ENCODE measurements at places on chromosomes 5 and 9.

DNA sequence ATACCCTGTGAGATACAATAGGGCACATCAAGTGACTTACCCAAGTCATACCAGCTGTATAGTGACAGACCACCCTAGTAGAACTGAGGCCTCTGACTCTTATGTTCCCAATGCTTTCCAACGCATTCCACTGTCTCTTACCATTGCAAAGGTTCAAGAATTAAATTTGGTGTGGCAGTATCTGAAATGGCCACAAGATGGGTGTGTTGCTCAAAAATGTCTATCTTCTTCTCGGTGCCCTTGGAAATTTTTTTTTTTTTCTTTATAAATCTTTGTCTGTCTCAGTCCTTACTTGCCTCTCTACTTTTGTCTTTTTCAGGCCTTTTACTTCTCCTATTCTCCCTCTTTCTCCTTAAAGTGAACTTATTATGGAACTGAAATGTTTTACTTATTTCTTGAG lies 48.4 kb downstream of the GPR21 start:
- DNase-seq: no peak

GRCh38 chr5:68544091-68544647 lies 328.6 kb downstream of the PIK3R1 start:
- no peak for DNase-seq

DNA sequence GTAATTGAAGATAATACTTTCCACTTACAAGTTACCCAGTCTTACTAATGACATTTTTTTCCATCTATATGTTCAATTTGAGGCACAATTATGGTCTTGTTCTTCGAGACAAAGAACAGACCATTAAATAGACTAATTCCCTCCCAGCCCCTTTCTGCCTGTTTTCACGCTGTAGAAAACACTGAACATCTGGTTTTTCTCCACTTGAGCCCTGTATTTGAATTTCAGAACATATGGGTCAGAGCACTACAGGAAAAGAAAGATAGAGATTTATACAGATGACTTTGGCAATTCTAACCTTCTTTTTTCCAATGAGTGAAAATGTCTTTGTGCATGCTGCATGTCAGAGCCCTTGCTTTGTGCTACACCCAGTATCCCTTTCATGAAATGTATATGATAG lies 506.9 kb downstream of the LRRC70 start:
- no peak for DNase-seq

DNA sequence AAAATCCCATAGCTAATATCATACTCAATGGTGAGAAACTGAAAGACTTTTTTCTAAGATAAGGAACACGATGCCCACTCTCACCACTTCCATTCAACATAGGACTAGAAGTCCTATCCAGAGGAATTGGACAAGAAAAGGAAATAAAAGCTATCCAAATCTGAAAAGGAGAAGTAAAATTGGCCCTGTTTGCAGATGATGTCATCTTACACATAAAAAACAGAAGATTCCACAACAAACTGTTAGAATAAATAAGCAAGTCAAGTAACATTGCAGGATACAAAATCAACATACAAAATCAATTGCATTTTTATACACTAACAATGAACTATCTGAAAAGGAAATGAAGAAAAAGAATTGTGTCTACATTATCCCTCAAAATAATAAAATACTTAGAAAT lies 308.0 kb downstream of the MCTP1 start:
- DNase-seq: no peak

GRCh38 chr5:1817261-1818043 lies 16.2 kb downstream of the NDUFS6 start:
- DNase-seq: no peak

- DNase-seq: no peak
These were observed 2.2 kb downstream of the ADAMTS6 start for GRCh38 chr5:65479527-65479926.

GRCh38 chr5:168086746-168087145 lies 204.7 kb upstream of the WWC1 start:
- no peak for DNase-seq

DNA sequence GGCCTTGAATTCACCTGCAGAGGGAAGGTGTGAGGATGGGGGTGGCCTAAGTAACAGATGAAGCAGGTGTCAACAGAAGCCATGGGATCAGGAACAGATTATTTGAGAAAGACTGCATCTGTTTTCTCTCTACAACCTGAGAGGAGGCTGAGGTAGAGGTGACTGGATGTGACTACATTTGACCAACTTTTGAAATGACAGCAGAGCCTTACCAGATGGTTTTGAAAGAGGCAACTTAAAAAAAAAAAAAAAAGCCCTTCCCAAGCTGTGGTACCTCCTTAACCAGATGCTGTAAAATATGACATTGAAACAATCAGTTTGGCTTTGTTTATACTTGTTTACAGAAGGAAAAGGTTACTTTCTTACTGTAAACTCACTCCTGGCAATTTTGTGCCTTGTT lies 108.6 kb downstream of the TRIO start:
- DNase-seq: no peak

DNA sequence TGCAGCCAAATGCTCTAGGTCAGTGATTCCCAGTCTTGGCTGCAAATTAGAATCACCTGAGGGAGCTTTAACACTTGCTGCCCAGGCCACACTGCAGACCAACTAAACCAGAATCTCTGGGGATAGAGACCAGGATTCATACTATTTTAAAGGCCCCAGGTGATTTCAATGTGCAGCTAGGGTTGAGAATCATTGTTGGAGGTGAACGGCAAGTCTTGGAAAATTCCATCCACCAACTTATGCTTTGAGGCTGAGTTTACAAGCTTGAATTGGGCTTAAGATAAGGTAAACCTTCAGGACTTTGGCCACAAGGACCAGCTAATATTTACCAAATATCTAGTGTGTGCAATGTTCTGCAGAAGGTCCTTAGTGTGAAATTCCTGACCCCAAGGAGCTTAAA lies 27.5 kb downstream of the SLIT3 start:
- DNase-seq: no peak

- DNase-seq: no peak
These were observed 26.5 kb downstream of the CEL start for GRCh38 chr9:133088146-133088750.

- no peak for DNase-seq
These were observed 81.8 kb downstream of the NFIB start for GRCh38 chr9:14232111-14232510.

DNA sequence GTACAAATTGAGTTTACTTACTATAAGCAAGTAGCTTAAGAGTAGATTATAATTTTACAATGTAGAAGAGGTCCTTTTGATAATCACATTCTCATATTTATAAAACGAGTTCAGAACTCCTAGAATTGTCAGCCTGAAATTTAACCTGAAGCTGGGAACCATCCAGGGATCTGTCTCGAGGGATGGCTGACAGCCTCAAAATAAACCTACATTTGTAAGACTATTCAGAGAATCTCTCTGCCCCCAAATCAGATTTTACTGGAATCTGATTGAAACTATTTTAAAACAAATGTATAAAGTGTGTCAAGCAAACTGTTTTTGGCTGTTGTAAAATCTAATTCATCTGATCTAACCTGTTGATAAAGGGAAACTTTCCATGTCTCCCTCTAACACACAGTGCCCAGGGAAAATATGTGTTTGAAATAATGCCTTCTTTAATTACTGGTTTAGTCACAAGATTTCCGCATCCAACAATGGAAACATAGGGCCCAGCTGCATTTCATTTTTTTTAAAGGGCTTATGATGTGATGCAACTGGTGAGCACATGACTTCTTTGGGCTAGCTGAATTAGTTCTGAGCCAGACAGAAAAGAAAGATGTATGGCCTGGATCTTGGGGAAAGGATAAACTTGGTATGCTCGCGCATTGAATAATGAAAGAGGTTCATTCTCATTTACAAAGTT lies 30.3 kb downstream of the SLC25A46 start:
- DNase-seq: no peak

- no peak for DNase-seq
These were observed 3.4 kb downstream of the SMIM3 start for GRCh38 chr5:150781706-150782614.

DNA sequence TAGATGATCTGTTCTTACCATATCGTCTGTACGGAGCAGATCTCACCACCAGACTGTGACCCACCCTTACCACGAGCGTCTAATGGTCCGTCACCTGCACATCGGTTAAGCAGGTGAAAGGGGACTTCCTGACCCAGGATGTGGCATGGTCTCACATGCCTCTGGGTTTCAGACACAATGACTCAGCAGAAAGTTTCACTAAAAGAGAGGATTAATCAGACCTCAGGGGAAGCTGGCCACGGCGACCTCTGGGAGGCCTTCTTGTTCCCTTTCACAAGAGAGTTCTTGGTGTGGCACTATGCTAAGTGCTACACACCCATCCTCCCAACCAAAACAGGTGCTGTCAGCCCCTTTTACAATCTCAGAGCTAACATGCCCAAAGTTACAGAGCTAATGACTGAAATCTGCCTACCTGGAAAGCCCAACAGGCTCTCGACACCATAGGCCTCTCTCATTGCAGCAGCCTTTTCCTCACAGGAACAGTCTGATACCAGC lies 41.6 kb downstream of the ADAMTS12 start:
- no peak for DNase-seq

DNA sequence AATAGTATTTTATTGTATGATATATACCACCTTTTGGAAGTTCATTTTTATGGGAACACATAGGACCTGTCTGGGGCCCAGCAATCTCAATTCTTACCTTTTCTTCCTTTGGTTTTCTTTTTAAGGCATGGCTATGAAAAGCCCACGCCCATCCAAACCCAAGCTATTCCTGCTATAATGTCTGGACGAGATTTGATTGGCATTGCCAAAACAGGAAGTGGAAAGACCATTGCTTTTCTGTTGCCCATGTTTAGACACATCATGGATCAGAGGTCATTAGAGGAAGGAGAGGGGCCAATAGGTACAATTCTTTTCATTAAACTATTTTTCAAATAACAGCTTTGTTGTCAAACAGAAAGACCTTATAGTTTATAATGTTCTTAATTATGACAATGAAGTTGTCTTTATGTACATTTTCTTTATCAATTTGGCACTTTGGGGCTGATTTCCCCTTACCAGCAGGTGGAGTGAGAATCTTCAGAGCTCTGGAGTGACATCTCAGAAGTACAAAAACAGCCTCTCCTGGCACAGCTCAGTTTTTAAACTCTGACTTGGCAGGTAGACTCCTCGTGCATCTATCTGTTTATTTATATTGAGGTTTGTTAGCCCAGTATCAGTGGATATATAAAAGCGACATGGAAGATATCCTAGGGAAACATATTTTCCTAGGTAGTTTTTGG lies 25.8 kb downstream of the DDX46 start:
- no peak for DNase-seq

DNA sequence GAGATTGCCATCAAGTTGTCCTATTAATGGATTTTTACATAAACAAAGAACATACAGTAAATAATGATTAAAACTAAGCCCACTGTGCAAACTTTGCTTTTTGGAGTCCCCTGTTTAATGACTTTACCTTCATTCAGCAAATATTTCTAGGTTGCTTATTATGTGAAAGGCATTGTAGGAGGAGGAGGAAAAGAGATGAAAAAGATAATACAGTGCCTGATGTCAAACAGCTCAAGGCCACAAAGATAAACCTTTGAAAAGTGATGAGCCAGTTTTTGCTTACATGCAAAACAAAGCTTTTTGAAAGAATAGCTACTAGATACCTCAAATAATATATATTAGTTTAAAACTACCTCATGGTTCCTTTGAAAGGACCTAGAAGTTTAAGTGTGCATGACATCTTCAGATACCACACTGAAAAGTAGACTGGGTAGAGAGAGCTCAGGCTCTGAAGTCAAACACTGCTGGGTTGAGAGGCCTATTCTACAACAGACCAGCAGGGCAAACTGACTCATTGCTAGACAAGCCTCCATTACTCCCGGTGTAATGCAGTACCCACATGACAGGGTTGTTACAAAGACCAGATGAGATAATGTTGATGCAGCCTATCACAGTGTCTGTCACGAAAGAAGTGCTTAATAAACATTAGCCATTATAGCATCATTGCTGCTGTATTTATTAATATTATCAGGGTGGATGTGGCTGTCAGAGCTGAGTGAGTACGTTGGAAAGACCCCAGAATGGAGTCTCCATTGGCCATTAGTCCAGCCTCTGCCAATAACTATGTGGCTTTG lies 11.8 kb downstream of the DEPDC1B start:
- DNase-seq: no peak

DNA sequence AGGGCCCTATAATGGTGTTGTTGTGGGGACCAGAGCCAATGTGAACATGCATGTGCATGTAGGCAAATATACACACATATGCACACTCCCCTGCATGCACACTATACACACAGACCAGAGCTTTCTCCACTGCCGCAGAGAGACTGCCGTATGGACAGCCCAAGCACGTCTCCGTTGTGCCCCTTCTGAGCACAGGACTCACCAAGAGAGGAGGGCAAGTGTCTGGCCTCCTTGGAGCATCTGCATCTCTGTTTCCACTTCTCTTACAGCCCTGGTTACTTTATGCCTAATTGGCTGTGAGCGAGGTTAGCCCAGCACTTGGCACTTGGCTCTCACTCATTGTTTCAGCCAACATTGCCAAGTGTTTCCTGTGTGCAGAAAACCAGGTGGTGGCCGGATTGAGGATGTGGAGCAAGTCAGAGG lies 30.4 kb downstream of the CSF2 start:
- no peak for DNase-seq

DNA sequence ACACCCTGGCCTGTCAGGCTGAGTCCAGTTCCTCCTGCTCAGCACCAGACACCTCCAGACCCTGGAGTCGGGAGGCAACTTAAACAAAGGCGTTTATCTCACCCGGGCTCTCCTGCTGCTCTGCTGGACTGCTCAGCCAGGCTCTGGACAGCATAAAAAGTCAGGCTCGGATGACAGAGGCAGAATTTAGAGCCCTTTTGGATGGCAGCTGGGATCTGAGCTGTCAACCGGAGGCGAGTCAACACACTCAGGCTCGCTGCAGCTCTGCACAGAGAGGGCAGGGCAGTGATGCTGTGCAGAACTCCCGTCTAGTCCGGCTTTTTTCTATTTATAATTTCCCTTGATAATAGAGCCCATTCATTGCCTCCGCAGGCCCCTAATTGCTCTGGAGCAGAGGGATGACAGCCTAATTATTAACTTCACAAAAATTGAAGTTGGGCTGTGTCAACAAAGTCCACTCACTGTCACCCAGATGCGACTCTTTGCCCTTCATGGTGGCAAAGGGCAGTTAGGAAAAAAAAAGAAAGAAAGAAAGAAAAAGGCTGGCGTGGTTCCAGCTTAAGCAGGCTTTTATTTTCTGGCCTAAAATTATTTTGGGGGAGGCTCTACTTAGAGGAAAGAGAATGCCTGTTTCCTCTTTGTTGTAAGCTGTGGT lies 37.6 kb downstream of the STC2 start:
- DNase-seq: no peak

GRCh38 chr9:108783731-108784495 lies 71.9 kb downstream of the ACTL7B start:
- no peak for DNase-seq

DNA sequence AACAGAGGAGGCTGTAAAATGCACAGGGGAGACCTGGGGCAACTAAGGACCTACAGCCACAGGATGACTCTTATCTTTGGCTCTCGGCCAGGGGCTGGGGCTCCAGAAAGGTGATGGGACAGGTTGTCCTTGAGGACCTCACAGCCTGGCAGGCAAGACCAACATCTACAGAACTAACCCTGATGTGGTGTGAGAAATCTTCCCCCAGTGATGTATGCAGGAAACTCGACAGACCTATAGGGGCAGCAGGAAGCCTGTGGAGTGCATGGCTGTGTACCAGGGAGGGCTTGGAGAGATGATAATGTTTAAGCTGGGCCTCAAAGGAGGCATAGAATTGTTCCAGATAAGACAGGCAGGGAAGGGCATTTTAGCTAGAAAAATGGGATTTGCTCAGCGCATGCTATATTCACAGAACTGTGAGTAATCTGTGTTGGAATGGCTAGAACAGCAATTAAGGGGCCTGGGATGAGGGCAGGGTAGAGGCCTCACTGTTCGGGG lies 68.5 kb upstream of the SLC25A51 start:
- no peak for DNase-seq

All from T follicular helper cell (primary cell).